ENCODE measurements at places on chromosomes 5 and 9. TPM values are rescaled to one million over a fixed set of nuclear protein-coding genes. Genes with fewer than 3 reads are reported as not detected.
A peak's percentile ranks its signal among the peaks of the same experiment; 100 is the strongest.

DNA sequence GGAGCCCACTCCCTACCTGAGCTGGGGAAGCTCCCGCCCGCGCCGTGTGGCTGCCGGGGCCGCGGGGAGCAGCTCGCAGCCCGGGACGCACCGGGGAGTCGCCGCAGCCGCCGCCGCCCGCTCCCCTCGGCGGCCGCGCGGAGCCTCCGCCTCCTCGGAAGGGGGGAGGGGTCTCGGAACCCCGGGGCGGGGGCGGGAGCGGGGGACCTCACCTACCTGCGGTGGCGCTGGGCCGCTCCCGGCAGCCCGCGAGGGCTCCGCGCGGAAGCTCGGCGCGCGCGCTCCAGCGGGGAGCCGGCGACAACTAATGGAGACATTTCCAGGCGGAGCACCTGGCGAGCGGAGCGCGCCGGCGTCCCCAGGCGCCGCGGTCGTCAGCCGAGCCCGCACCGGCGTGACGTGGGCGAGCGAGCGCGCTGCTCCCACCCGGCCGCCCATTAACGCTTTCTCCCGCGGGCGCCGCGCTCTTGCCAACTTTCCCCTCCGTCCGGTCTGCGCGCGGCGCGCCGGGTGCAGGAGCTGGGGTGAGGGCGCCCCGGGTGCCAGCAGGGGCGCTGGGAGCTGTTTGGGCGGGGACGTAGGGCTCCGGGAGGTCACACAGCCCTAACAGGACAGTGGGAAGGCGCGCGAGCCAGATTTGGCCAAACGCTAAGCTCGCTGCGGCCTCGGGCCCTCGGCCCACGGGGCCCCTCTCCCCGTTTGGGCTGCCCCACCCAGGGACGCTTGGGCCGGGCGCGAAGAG, 4.3 kb upstream of the IRX4 start:
- DNase-seq, result no peak

- no peak for DNase-seq
These were observed 806 bp downstream of the ZNF474 start for GRCh38 chr5:122130152-122130551.

GRCh38 chr5:147180751-147181150, 54.1 kb upstream of the STK32A start:
- DNase-seq, result no peak

- DNase-seq, result no peak
These were observed 176.1 kb downstream of the CETN3 start for GRCh38 chr5:90233476-90233875.

The JAK2 gene
- 19.9 TPM for total RNA-seq

DNA sequence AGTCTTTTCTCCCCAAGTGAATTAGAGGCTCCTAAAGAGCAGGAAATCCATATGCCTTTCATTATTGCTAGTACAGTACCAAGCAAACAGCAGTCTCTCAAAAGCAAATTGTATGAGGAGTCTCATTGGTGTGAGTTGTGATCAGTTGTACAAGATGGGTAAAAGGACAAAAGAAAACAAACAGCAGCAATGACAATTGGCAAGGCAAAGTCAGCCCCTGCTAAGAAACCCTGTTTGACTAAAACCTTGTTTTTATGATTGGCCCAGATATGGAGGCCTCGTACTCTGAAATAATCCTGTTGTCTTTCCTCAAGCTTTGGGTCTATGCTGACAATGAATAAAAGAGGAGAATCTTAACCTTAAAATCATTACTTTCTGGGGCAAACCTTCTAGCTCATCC, 69.8 kb downstream of the FOXD1 start:
- no peak for DNase-seq

The IL17B gene
- not detected for total RNA-seq

DNA sequence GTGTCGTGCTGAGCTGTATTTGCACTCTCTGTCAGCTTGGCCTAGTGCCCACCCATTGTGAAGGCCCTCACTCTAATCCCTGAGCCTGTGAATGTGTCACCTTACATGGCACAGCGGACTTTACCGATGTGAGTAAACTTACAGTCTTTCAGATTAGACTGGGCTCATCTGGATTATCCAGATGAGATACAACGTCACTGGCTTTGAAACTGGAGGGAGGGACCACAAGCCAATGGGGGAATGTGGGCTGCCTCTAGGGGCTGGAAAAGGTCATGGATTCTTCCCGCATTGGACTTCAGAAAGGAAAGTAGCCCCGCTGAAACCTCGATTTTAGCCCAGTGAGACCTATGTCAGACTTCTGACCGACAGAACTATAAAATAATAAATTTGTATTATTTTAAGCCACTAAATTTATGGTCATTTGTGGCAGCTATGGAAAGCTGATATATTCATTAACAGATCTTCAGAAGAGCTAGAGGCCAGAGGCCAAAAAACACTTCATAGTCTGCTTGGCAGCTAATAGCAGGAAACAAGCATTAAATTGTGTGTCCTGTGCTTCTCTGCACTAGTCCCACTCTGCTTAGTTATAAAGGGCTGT, 139.0 kb upstream of the GAS1 start:
- DNase-seq, result no peak

DNA sequence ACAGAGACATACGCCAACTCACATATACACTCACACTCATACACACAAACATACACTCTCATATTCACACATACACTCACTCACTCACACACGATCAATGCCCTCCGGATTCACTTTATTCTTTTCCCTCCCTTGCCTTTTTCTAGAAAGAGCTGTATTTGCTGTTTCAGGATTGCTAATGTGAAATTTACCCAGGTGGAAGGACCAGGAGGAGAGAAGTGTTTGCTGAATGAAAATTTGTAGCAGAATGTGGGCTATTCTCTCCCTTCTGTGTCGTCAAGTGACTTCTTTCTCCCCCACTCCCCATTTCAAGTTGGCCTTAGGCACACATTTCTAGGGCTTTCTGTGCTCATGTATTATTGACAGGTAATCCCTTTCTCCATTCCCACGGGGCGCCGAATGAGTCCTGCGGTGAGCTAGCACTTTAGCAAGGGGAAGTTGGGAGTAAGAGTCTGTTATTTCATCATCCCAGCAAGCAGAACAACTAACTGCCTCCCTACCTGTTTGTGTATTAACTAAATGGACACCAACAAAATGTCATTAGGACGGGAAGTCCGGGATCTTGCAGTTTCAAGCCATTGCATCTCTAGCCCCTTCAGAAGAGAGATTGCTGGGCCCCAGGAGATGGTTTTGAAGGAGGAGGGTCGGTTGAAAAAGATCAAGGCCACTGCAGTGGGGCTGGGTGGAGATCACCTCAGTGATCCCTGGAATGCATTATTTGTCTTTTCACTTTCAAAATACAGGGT, 97.1 kb upstream of the TAF11L2 start:
- no peak for DNase-seq

The TMEM232 gene
- total RNA-seq, result 5.7 TPM

GRCh38 chr5:139513852-139514485, 31.4 kb upstream of the STING1 start:
- no peak for DNase-seq

The DND1 gene
- total RNA-seq, result 2.7 TPM

The WDR41 gene
- total RNA-seq, result 64.6 TPM

DNA sequence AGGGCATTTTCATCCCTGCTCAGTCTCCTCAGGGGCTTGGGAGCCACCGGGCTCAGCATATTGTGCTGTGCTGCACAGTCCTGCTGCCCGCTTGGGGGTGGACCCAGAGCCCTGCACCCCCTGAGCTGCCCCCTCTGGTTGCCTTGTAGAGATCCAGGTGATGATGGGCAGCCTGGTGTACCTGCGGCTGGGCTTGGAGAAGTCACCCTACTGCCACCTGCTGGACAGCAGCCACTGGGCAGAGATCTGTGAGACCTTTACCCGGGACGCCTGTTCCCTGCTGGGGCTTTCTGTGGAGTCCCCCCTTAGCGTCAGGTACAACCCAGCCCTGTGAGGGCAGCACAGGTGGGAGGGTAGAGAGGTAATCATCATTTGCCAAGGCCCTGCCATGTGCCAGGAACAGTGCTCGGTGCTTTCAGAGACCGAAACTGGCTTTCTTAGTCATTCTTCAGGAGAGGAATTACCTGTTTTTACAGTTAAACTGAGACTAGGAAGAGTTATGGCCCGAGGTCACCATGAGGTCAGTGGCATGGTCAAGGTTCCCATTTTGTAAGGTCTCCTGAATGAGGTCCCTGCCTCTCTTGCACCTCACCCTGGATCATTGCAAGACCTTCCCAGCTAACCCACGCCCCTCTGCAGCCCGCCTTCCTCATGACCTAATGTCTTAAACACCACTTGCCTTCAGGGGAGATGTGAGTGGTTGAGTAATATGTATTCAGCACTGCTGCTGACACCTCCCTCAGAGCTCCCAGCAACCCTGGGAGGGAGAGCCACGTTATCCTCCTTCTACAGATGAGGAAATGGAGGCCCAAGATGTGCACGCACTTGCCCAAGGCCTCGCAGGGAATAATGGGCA, 7.5 kb downstream of the NHP2 start:
- DNase-seq, result peak; percentile 73

DNA sequence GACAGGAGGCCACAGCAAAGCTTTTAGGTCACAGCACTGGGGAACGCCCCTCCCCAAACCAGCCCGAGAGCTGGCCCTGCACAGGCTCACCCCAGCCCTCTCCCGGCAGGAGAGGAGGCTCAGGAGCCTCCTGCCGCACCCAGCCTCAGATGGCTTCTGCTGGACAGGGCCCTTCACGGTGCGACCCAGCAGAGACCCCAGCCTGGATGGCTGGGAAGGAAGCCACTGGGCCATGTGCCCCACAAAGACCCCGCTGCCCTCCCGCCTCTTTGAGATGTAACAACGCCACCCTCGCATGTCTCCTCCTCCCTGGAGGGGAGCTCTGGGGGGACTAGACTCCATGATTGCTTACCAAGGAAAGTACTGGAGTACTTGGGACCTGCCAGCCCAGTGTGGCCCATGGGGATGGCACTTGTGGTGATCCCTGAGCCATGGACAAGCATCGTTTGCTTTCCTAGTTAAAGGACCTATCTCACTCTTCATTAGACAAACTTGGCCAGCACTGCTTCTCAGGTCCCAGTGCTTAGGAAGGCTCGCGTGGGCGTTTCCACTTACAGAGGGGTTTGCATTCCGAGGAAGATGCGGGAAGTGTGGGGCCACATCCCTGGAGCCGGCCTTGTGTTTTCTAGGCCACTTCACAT, 9.0 kb downstream of the MYMK start:
- DNase-seq, result no peak

The PLEKHG4B gene
- 9.5 TPM for total RNA-seq

GRCh38 chr5:10157085-10157669, 92.5 kb downstream of the ATPSCKMT start:
- no peak for DNase-seq

Data from ureter (tissue), 1 donor.